ENCODE measurements at places on chromosomes 3 and 15.

DNA sequence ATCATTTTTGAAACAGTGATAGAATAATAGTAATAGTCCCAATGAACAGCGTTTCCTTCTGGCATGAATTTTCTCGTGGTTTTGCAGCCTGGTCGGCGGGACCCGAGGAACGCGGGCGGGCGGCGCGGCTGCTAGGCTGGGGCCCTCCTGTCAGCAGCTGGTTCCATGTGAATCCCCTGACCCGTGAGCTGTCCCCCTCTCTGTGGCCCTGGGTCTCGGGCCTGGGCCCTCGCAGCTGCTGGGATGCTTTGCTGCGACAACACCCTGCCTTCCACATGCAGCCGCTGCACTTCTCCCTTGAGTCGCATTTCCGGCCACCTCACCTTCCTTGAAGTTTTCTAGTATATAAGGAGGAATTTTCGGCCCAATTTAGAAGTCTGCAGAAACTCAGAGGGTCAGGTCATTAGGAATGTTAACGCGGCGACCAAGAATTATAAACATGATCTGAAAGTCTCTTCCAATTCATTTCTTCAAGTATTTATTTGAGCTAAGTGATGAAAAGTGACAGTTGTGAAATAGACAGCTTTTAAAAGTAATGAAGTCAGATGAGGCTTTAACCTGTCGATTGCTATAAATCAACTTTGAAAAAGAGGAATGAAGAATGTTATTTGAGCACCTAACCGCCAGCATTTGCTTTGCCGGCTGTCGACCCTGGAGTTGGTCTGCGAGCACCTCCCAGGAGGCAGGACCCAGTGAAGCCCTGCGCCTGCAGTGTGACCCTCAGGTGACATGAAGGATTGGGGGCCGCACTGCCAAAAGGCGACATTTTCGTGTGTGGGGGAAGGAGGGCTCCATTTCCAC lies 27.7 kb downstream of the NR2F2 start:
- no peak for DNase-seq

GRCh38 chr3:14147617-14148016 lies 22.8 kb downstream of the TMEM43 start:
- DNase-seq, result no peak

DNA sequence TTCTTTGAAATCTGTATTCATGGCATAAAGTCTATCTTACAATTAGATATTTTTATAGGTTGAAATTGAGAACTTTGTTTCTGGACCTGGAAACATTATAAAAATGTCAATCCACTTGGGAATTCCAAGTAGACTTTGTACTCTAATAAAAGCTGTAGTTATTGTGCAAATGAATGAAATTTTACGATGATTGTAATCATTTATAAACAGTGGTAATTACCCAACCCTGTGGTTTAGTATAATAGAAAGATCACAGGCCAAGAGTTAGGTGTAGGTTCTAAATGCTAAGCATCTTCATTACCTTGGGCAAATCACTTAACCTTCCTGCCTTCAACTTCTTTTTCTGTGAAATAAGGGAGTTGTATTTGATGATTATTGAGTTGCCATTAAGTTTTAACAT lies 13.2 kb upstream of the SLC7A14 start:
- DNase-seq, result no peak

- DNase-seq, result no peak
Measured at GRCh38 chr3:106288781-106289180, 420.0 kb upstream of the CBLB start.

DNA sequence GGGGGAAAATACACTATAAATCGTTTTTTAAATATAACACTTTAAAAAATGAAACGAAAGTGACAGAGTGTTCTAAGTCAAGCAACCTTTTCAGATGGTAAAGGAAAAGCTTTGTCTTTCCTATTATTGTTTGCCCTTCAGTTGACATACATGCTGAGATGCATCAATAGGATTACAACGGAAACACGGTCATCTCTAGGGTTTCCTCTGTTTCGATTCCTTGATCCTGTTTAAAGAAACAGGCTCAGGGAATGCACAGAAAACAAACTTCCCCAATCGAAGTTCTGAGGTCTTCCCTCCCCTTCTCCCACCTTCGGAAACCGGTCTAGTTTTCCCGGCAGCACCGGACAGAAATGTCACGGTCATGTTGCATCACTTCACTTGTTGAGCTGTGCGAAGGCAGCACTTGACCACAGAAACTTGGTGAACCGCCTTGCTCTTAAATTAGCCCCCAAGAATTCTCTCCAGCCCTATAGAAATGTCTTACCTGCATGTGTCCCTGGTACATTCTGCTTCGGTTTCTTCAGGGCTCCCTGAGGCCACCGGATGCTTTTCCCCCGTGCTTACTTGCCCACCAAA lies 556 bp downstream of the PEX5L start:
- no peak for DNase-seq

DNA sequence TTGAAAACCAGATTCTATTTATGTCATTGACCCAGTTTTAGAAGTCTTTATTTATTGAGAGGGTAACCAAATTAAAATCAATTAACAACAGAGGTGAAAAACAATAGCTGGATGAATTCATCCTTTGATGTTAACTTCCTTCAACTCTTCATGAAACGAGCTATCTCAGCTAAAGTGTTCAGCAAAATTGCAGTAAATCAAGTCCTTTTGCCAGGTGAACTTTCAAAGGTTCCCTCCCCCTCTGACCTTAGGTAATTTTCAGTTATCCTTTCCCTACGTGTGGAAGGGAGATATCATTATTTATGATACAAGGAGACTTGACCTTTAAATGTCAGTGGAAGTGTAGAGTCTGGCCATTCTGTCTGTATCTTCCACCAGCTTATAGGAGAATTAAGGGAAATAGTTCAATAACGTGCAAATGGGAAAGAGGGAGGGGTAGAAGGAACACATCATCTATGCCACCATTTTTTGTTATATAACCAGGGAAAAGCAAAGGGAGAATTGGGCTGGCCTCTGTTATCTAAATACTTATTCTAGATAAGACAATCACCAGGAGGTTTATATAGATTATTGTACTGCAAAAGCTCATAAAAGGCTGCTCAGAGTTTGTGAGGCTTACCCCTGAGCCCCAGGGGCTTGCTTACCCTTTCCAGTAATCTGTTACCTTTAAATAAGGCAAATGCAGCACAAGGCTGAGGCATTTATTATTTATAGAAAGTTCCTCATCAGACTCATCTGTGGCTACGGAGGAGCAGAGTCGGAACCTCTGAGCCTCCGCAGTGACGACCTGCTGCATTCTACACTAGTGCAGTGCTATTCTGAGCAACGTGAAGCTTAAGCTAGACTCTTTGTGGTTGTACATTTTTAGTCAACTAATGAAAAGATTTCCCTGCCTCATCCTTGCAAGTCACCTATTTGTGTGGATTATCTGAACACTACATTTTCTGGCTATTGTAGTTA lies 97.7 kb upstream of the ZBED2 start:
- DNase-seq, result no peak

DNA sequence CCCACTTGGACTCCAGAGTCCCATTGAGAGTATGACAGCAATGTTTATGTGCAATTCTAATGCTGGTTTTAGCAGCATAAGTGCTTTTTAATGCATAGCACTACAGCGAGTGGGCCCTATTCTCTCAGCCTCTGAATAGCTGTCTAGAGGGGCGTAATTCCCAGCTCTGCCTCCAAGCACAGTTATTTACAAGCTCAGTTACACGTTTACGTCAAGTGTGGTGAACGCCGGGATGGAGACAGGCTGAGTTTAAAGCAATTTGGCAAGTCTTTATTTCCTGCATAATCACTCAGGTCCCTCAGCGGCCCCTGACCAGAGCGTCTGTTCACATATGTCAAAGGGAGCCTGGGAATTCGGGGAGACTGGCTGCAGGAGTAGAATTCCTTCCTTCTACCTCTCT lies 43.9 kb downstream of the SOX14 start:
- no peak for DNase-seq

- no peak for DNase-seq
Measured at GRCh38 chr3:143445118-143445517, 325.5 kb downstream of the CHST2 start.

DNA sequence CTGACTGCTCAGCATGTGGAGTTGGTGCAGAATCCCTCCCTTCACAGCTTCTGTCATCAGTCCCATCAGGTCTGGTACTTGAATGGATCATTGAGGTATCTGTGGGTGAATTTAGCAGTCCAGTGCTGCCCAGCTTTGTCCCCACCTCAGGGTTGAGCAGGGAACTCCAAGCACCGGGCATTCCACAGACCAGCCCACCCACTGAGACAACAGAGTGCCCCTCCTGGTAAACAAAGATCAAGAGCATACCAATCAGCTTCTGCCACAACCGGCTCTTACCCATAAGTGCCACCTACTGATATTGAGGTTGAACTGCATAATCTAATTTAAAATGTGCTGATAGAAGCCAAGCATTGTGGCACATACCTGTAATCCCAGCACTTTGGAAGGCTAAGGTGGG lies 57.1 kb upstream of the FXR1 start:
- no peak for DNase-seq

DNA sequence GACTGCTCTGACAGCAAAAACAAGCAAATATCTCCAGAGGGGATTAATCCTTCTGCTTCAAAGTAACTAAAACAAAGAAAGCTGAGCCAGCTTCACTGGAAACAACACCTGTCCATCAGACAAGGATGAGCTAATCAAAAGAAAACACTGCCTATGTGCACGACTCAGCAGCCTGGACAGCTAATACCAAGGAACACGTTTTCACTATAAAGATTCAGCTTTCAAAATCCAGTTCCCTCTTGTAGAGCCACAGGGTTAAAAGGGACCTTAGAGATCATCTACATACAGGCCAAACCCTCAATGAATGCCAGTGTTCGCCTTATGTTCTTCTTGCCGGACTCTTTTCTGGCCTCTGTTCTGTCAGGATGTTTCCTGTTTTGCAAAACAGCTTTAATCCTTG lies 6.9 kb downstream of the TUSC7 start:
- DNase-seq, result no peak

GRCh38 chr3:33989229-33989628 lies 190.8 kb downstream of the PDCD6IP start:
- DNase-seq, result no peak

DNA sequence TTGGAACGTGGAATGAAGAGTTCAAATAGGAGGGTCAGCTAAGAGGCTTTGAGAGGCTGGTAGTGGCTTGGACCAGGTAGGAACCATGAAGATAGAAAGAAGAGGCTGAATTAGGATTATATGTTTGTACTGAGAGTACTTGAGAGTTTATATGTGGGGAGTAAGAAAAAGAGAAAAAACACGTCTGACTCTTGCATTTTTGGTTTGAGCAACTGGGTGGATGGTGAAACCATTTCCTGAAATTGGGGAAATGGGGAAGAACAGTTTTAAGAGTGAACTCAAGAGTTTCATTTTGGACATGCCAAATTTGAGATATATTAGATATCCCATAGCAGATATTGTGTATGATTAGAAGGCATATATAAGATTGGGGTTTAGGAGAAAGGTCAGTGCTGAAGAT lies 92.9 kb upstream of the TNIK start:
- no peak for DNase-seq

DNA sequence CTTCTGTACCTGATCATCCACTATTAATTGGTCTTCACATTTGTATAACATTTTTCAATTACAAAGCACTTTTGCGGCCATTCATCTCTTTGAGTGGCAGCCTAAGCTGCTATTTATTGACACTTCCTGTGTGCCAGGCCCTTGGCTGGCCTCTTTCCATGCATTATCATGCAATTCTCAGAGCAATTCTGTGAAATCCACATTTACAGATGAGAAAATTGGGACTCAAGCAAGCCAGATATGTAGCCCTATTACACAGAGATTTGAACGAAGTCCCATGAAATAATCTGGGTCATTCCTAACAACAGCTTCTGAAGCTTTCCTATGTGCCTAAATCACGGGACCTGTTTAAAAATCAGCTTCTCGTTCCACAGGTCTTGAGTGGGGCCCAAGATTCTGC lies 17.4 kb downstream of the SLC6A1 start:
- no peak for DNase-seq

Measured in neural crest cell (in vitro differentiated cells).